ENCODE measurements at places on chromosomes 2 and 18.

DNA sequence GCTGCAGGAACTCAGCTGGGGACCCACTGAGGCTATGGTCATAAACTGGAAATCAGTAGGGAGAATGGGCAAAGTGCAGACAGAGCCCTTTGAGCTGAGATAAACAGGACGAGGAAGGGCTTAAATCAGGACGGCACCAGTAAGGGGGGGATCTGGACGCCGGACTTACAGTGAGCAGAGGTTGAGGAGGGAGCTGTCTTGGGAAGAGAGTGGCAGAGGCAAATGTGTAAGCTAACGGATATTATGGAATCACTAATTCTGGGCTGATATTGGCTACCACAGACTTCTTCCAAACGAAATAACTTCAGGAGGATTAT lies 539 bp downstream of the CYP27A1 start:
- peak; percentile 45 for DNase-seq

- no peak for DNase-seq
Measured at GRCh38 chr2:118846442-118846952, 951 bp downstream of the EN1 start.

DNA sequence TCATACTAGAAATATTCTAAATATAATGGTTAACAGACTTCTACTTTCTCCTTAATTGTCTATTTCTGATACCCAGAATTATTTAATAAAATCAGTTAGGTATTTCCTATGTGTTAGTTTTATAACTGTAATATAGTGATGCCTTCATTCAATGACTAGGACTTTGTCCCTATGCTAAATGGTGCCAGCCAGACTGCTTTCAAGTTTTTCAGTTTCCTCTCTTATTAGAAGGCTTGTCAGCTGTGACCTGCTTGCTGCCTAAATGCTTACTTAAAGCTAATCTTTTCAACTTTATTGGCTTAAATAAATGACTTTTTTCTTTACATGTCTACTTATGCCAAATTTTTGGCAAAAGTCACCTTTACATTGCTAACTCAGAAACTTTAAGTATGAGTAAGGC lies 30.7 kb downstream of the BAZ2B start:
- no peak for DNase-seq

GRCh38 chr18:23196119-23197007 lies 61.1 kb downstream of the CABLES1 start:
- DNase-seq, result no peak

- peak; percentile 80 for DNase-seq
Measured at GRCh38 chr2:79887747-79888374, 375.0 kb downstream of the CTNNA2 start.

DNA sequence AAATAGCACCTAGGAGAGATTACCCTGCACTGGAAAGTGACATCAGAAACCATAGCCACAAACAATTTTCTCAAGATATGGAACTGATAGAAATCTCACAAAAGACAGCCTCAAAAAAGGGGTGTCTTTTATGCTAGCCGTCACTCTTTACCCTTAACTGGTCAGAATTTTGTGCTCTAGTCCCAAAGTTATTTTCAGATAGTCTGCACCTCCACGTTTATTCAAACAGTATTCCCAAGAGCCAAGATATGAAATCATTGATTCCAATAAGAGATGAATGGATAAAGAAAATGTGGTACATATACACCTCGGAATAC lies 23.5 kb upstream of the PMAIP1 start:
- no peak for DNase-seq

GRCh38 chr2:8851811-8852560 lies 14.6 kb upstream of the KIDINS220 start:
- DNase-seq, result no peak

- DNase-seq, result no peak
Measured at GRCh38 chr2:136306836-136307235, 188.9 kb upstream of the CXCR4 start.

DNA sequence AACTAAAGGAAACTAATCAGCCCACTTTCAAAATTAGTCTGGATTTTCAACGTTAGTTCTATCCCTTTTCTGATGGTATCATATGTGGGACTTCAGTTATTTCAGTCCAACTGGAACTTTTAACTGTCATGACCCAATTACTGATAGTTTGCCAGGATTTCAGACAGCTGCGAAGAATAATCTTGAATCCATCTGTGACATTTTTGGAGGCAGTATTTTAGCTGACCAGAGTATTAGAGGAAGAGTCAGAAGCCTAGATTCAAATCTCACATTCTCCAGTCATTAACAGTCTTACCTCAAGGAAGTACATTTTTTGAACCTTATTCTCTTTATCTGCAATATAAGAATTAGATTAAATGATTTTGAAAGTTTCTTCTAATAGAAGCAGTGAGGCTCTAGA lies 81.3 kb downstream of the PTRHD1 start:
- DNase-seq, result no peak

DNA sequence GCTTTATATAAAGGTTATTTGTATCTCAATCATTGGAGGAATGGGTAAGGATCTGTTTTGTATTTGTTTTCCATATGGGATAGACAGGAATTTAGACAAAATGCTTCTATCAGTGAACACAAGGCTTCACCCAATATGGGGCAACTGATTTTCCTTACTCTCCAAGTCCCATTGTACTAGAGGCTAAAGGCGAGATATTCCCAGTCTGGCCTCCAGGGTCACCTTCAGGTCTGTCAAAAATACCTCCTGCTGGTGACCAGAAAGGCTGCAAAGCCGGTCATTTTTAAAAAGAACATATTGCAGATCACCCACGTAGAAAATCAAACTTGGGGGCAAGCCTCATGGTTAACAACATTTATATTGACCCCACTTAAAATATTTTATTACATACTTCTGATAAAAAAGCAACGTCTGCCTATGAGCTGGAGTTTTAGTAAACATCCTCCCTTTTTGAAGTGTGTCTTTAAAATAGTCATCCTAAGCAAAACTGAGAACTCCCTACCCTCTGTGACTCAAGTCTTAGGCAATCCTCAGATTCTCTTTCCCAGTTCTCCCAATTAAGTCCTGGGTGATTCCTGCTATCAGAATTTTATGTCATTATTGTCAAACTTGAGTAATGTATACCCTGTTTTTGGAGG lies 276.6 kb downstream of the MREG start:
- no peak for DNase-seq

GRCh38 chr2:180753809-180754761 lies 226.3 kb upstream of the UBE2E3 start:
- DNase-seq, result no peak

DNA sequence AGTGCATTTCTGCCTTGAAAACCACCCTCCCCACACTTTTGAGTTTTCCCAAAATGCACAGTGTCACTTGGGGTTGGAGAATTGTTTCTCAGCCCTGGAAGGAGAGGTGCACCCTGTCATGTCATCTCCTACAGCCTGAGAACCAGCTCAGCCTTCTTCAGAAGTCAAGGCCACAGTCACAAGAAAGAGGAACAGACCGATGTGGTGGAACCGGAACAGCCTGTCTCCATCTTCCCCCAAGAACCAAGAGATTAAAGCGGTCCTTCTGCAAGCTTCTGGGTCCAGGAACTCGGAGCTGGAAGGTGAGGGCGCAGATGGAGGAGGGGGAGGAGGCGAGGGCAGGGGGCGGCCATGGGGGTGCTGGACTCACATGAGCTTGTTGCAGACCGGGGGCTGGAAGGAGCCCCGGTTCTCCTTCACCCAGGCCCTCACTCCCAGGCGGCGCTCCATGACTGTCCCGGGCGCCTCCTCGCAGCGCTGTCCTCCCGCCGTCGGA lies 248 bp downstream of the HAAO start:
- DNase-seq, result peak; percentile 29

GRCh38 chr2:237642038-237642734 lies 14.8 kb downstream of the LRRFIP1 start:
- no peak for DNase-seq

DNA sequence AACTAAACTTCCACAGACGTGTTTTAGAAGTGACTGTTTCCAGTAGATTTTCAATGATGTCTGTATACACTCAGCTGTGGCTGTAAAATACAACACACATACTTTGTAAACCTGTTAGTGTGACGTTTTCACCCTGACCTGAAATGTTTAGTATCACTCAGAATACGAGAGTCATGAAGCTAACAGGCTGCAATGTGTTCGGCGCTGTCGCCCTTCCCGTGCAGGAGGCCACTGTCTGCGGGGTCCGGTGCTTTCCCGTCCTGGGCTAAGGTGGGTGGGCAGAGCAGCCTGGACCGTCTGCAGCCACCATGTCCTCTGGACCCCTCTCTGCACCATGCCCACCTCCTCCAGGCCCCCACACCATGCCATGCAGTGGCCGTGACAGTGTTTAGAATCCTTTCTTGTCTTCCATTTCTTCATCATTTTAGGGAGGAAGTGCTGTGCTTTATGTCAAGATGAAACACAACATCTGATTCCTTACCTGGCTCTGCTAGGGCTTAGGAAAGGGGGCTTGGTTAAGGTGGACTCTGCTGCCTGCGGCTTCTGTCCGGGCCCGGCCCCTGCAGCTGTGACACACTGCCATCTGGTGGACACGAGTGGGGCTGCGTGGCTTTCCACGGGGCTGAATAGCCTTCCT lies 53.8 kb upstream of the RBM44 start:
- DNase-seq, result peak; percentile 60

DNA sequence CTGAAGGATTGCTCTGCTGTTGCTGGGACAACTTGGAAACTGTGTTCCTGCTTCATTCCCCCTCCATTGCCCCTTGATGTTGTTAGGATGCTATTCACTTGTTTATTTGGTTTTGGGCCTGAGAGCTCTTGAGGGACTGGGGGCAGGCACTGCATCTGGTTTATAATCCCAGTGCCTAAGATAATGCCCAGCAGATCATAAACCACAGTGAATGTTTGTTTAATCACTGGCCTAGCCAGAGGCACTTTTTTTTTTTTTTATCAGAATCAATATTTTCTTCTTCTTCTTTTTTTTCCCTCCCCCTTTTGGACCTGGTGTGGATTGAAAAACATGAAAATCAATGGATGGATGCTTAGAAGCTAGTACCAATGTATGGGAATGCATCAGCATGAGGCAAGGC lies 38.1 kb downstream of the KCNS3 start:
- DNase-seq, result no peak

GRCh38 chr2:50395605-50396297 lies 636.2 kb downstream of the NRXN1 start:
- DNase-seq, result no peak

GRCh38 chr2:18505703-18506341 lies 54.6 kb downstream of the RDH14 start:
- DNase-seq, result no peak

DNA sequence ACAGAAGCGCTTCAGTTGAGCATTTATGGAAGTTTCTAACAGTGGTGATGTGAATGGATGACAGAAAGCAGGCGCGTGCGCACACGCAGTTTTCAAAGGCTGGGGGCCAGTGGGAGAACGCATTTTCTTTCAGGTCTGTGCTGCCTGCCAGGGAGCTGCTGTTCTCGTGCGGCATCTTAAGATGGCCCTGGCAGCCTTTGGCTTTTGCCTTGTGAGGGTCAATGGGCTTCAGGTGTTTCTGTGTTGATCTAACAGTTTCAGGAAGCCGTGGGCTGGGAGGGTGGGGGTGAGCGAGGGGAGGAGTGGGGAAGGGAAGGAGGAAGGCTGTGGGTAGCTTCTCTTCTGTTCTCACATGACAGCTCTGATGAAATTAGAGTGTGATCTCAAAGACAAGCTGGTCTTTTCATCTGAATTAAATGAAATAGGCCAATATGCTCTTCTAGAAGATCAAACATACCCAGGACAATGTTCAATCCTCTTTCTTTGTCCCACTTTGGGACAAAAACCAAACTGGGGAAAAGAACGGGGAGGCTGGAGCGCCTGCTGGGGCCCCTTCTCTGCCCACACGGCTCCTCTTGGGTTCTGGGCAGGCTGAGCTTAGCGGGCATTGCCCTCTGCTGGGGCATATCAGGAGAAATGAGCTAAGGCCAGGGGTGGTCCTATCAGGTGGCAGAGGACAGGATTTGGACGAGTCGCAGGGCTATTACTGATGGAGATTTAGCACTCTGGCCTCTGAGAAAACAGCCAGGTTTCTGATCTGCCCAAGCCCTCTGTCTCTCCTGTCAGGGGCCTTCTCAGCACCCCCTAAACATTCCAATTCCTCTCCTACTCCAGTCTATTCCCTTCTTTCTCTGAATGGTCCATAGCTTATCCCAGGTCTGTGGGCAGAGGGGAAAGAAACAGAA lies 126.2 kb upstream of the LGALSL start:
- DNase-seq, result peak; percentile 86

GRCh38 chr2:202545523-202545922 lies 89.2 kb upstream of the FAM117B start:
- no peak for DNase-seq

- DNase-seq, result no peak
Measured at GRCh38 chr18:44589693-44590355, 90.9 kb upstream of the SETBP1 start.

- no peak for DNase-seq
Measured at GRCh38 chr2:85135660-85135914, 2.4 kb downstream of the TCF7L1 start.

DNA sequence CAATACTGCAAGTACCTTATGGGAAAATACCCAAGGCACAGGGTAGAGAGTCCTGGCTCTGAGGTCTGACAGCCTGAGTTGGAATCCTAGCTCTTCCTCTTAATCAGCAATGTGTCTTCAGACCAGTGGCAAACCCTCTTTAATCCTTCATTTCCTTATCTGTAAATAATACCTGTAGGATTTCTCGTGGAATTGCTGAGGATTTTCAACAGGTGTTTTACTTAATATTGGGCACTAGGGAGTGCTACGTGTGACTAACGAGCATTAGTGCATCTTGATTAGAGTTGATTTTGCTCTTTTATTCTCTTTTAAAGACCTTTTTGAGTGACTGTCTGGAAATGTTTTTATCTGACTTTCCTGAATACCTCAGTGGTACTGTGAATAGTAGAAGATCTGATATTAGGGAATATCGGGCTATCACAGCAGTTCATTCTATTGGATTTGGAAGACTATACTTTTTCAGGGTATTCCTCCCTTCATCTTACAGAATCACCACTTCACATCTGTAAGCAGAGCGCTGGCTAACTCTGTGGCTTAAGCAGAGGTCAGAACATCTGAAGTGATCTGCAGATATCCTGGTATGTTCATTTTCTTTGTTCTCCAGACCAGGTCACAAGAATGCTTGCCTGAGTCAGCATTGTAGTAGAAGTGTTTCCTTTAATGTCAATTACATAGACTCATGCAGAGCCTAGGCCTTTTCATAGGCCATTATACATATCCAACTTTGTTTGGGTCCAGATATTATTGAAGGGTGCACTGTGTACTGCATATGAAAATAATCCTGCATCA lies 49.1 kb downstream of the ARHGAP28 start:
- DNase-seq, result no peak

- DNase-seq, result peak; percentile 45
Measured at GRCh38 chr2:182240862-182241371, 185.9 kb downstream of the PDE1A start.

DNA sequence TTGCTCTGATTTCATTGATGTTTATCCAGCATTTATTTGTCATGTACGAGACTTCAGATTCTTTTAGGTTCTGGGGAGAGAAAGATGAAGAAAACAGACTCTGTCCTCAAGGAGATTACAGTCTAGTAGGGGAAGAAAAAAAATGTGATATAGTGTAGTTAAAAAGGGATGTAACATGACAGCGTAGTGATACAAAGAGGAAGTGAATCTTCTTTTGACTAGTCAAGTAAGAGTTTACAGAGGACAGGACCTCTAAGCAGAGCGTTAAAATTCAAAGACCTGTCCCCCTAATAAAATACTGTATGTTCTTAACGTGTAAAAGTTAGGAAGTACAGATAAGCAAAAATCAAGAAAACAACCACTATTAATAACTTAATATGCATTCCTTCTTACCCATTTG lies 47.7 kb downstream of the NCOA1 start:
- DNase-seq, result no peak

Measured in pons (tissue), 1 donor.